ENCODE measurements at places on chromosomes 4 and X. TPM values are rescaled to one million over a fixed set of nuclear protein-coding genes. Genes with fewer than 3 reads are reported as not detected.

The CXCL10 gene
- not detected for polyA plus RNA-seq

The RBMXL3 gene
- polyA plus RNA-seq, result not detected

The GPR34 gene
- not detected for polyA plus RNA-seq

The SCARB2 gene
- polyA plus RNA-seq, result 65.3 TPM

The MAGED4B gene
- polyA plus RNA-seq, result 44.9 TPM

The TMPRSS11F gene
- polyA plus RNA-seq, result not detected

DNA sequence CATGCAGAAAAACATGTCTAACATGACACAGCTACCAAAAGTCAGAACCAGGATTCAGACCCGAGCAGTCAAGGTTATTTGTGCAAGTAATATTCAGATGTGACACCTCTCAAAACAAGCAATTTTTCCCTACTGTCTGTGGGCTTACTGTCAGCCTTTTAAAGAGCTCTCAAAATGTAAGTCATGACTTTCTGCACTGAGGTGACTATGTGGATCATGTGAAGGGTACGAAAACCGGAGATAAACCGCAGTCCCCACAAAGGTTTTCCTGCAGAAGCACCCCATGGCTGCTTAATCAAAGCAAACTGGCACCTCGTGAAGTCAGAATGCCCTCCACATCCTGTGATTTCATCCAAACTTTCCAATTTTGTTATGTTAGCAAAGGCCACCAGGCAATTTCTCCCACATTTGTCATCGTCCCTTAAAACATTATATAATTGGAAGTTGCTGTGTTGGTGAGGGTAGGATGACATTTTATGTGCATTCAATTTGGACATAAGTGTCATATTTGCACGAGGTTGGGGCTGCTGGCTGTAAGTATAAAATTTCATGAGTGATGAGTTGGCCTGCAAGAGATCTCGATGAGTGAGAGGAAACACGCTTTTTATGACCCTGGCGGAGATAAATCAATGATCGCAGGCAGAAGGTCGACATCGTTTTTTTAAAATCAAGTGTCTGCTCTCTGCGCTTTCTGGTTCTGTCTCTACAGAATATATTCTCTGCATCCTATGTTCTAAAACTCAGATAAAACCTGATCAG is 161.2 kb downstream of the STK32B start:
- no peak for DNase-seq

- no peak for DNase-seq
These were observed 8.1 kb downstream of the RTL5 start for GRCh38 chrX:72123471-72124185.

DNA sequence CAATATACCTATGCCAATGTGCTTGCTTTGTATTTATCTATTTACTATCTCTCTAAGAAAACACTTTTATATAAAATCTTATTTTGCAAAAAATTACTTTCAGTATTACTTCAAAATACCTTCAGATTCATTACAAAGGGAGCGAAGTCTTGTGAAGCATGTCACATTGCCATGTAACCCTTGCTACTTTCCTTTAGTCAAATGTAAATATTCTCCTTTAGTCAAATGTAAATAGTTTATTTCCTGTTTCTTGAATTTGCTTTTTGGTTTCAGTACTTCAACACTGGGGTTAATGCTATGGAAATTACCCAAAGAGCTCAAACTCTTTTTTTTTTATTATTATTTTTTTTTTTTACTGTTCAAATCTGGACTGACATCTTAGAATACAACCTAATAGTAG is 383.3 kb downstream of the GRXCR1 start:
- no peak for DNase-seq

DNA sequence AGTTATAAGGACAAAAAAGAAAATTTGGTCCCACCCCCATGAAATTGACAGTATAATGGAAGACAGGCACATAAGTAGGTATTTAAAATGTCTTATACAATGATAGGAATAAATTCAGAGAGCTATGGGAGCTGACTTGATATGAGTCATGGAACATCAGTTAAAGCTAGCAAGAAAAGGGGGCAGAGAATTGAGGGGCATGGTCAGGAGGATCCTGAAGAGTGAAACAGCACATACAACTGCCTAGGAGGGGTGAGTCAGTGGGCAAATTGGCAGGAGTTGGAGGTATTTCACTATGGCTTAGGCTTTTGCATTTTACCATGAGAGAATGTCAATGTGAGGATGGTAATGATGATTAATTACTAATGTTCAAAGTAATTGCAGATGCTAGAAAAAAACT is 95.4 kb upstream of the BANK1 start:
- no peak for DNase-seq

GRCh38 chrX:39904816-39905537 is 192.8 kb downstream of the BCOR start:
- DNase-seq, result no peak

DNA sequence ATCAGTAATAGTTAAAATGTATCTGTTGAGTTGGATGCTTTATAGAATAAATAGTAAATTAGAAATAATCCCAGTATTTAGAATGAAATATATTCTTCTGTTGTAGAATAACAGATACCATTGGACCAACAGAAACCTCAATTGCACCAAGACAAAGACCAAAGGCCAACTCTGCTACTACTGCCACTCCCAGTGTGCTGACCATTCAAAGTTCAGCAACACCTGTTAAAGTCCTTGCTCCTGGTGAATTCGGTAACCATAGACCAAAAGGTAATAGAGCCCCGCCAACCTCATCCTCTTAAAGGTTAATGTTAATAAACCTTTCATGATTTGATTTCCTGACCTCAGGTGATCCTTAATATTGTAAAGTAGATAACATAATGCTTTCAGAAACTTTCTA is 73.8 kb downstream of the PAQR3 start:
- no peak for DNase-seq

- no peak for DNase-seq
These were observed 122.4 kb upstream of the NPY2R start for GRCh38 chr4:155085843-155086530.

DNA sequence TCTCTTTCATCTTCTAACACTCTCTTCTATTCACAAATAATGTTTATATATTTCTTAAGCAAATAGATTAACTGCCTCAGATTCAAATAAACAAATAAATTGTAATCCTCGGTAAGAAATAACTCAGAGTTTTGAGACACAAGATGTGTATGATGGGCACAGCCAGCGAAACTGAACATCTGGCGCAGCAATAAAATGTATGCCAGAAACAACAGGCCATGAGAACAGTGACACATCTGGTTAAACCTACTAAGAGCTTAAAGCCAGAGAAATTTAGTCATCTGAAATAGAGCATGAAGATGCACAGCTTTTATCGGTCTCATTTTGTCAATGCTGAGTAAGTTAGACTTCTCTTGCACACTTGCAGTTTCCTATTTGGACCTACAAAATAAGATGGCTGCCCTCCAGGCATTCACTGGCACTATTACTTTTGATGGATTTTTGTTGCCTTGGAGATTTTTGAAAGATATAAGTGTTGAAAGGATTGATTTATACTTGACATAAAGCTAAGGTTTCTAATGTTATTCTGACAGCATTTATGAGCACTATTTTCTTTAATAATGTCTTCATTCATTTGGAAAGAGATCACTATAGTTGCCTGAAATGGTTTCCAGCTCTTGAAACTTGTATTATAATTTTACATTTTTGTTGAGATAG is 1444.0 kb downstream of the PCDH18 start:
- DNase-seq, result no peak

GRCh38 chr4:10623241-10623640 is 61.3 kb downstream of the CLNK start:
- DNase-seq, result no peak

- no peak for DNase-seq
These were observed 24.7 kb upstream of the LRAT start for GRCh38 chr4:154719087-154719486.

GRCh38 chr4:78630615-78631014 is 79.0 kb downstream of the ANXA3 start:
- no peak for DNase-seq

DNA sequence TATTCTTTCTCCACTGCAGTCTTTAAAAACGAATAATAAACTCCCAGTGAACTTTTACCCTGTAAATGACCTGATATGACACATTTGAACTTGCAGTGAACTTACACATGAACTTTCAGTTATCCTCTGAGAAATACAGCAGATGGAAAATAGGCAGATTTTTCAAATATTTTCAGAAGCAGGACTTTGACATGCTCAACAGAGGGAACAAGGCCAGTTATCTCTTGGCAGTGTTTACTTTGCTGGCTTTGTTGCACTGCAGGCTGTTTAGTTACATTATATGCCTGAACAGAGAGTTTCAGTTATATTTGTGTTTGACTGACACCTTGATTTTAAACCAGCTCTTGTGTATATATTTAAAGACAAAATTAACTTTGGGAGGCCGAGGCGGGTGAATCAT is 47.6 kb upstream of the FGG start:
- no peak for DNase-seq

GRCh38 chr4:85722807-85723206 is 247.9 kb downstream of the ARHGAP24 start:
- no peak for DNase-seq

DNA sequence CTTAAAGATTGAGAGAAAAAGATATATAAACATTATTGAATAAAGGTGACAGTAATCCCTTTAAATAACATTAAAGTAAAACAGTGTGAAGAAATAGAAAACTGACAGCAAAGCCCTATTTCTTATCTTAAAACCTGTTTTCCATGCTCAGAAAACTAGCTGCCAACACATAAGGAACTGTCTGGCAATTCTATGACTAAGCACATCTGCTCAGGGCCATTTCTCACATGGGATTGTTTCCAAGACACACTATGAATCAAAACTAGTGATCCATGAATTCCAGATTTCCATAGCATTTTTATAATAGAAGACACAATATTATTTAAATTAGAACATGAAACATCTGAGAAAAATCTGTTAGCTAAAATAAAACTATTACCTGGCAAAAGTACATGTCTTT is 113.4 kb downstream of the SCLT1 start:
- DNase-seq, result peak; percentile 29

GRCh38 chrX:127578395-127578794 is 473.8 kb downstream of the ACTRT1 start:
- no peak for DNase-seq

DNA sequence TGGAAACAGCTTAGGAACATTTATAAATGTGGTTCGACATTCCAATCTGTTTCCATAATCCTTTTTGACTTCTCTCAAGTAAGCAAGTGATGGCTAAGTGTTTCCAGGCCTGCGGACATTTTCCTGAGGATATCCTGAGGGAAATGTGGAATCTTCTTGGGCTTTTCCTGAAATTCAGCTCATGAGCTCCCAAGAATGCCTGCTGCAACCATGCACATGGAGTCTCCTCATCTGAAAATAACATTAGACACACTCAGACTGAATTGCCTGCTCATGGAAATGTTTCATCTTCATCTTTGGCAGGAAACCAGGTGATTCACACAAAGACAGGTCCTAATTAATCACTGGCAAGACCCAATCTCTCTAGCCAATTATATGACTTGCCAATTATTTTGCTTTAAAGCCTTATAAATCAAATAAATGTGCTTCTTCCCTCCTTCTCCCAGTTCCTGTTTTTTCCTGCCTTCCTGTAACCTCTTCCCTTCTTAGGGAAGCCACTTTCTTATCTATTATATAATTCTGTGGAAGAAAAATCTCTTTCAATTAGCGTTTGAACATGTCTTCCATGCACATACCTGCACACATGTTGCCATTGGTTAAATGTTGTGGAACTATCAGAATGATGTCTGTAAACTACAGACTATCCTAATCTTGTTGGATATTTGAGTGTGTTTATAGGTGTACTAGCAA is 104.6 kb upstream of the MXRA5 start:
- DNase-seq, result peak; percentile 29

GRCh38 chr4:109973529-109973905 is 60.8 kb downstream of the EGF start:
- DNase-seq, result no peak

DNA sequence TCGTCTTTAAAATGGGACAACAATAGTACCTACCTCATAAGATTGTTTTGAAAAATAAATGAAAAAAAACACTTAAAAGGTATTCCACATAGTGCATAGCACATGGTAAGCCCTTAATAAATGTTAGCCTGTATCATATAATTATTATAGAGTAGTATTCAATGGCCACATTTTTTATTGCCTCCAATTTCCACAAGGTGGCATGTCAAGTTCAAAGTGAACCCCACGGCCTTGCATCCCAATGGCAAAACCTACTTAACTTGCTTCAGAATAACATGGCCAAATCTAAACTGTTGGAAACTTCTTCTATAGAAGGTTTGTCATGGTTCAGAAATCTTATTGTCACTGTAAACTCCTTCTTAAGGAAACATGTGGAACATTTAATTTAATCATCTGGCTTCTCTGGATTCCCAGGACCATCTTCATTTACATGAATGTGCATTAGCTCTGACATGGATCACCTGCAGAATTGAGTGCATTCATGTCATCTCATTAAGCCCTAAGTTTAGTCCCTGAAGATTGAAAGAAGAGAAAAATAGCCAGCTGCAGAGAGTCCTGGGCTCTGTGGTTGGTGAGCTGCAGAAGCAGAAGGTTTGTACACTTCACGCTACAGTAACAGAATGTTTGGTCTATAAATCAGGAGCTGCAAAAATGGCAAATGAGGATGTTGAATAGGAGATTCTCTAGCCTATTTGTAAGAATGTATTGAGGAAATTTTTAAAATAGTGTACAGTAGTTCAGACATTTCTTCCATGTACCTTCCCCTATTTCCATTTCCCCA is 61.0 kb downstream of the ANXA3 start:
- no peak for DNase-seq
